ENCODE measurements at places on chromosomes 7 and 10.

- peak; percentile 95 for DNase-seq
These were observed at the start of gene IFIT3 for GRCh38 chr10:89327803-89328441. Gene IFIT3 (plus strand): TSS chr10:89327997. CDS start chr10:89328074, 77 bp downstream.

- no peak for DNase-seq
These were observed 31.0 kb downstream of the PDE1C start for GRCh38 chr7:32039000-32039756.

DNA sequence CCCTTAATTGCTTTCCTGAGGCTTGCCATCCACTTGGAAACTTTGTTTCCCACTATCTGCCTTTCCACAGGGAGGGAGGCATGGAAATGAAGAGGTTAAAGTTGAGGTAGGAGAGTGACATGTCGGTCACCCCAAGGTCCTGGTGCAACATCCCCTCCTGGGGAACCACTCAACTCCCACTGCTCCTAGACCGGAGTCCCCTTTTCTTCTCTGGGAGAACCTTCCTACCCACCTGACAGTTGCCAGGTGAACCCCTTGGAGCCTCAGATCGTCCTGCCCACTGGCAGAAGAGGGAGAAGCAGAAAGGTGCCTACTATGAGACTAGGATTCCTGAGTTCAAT, 21.7 kb downstream of the IMPDH1 start:
- DNase-seq: no peak

- no peak for DNase-seq
These were observed 4.9 kb upstream of the YKT6 start for GRCh38 chr7:44195889-44196288.

GRCh38 chr10:112409755-112410154, 35.8 kb downstream of the ACSL5 start:
- DNase-seq: no peak

- peak; percentile 72 for DNase-seq
These were observed 6.6 kb upstream of the INSIG1 start for GRCh38 chr7:155291045-155291530.

DNA sequence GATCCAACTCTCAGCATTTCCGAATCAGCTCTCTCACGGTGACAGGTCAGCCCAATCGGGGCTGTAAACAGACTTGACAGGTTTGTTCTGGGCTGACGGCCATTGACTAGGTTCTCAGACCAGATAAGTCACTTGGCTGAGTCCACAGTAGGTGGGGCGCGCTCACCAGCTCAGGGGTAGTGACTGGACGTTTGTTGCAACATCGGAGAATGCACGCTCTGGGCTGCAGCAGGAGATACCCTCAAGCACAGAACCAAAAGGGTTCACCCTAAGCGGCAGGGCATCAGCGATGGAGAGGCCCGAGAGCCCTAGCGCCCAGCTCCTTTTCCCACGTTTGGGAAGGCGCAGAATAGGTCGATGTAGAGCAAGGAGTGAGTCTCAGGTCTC, 1.8 kb downstream of the KLLN start:
- DNase-seq: peak; percentile 90

- DNase-seq: no peak
These were observed 28.8 kb downstream of the ABRAXAS2 start for GRCh38 chr10:124830445-124830844.

DNA sequence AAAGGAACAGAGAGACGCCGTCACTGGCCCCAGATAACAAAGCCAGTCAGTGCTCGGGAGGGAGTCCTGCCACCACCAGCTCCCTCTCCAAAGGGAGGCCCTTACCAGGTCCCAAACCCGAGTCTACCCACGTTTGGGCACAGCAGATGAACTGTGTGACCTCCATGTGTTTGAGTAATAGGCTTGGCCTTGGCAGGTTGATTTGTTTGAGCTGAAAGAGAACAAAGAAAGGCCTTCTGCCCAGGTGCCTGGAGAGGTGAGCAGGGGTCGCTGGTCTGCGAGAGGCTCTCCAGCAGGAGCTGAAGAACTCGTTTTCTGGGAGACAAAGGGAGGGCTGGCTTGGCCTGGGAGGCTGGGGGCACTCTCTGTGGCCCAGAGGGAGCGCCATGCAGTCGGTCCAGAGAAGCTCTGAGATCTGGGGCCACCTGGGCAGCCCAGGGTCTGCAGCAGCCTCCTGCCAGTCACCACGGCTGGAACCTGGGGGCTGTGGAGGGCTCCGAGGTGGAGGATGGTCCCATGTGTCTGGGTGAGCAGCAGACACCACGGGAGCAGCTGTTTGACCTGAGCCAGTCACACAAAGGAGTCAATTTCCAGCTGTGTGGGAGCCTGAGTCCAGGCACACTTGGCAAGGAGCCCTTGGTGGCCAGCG, 99.7 kb downstream of the PAXIP1 start:
- no peak for DNase-seq

GRCh38 chr7:47688311-47689100, 106.6 kb upstream of the TNS3 start:
- DNase-seq: no peak

- no peak for DNase-seq
These were observed 34.4 kb downstream of the COL13A1 start for GRCh38 chr10:69835875-69836730.

GRCh38 chr7:141550386-141551093, 670 bp upstream of the AGK start:
- no peak for DNase-seq

- peak; percentile 66 for DNase-seq
These were observed 14.9 kb downstream of the CCL26 start for GRCh38 chr7:75756991-75757676.

GRCh38 chr7:7439564-7439963, 96.1 kb downstream of the COL28A1 start:
- no peak for DNase-seq

DNA sequence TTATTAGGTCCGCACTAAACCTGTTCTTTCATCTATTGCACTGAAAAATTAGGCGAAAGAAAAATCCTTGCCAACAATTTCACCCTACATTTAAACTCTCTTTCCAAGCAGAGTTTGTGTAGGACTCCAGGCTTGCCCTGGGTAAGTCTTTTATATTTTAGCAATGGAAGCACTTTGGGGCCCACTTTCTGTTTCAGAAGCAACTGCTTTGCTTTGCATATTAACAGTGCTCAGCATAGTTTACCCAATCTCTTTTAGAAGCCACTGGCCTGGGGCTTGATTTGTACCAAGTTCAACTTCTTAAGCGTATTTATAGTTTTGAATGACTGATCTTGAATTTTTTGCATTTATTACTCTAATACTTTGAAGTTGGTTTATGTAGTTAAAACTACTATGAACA, 78.8 kb upstream of the MDFIC start:
- no peak for DNase-seq

DNA sequence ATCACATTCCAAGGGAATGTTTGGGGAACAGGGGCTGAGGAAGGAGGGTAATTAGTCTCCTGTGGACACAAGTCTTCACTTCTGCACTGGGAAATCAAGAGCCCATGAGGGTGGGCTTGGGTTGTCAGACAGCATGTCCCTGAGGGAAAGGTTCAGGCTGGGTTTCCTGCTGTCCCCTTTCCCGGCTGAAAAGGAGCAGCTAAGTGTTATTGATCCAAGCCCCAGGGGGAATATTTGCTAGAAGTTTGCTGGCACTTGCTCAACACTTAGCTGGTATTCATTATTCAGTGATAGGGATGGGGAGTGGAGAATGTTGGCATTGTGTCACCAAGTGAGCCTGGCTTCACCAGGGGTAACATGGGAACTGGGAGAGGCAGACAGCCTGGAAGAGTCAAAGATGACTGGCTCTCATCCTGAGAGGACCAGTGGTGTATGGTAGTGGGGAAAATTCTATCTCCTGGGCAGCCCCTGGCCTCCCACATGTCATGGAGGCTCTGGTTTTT, 344.4 kb upstream of the PODXL start:
- no peak for DNase-seq

- peak; percentile 75 for DNase-seq
These were observed 59.0 kb downstream of the GNA12 start for GRCh38 chr7:2785071-2785500.

DNA sequence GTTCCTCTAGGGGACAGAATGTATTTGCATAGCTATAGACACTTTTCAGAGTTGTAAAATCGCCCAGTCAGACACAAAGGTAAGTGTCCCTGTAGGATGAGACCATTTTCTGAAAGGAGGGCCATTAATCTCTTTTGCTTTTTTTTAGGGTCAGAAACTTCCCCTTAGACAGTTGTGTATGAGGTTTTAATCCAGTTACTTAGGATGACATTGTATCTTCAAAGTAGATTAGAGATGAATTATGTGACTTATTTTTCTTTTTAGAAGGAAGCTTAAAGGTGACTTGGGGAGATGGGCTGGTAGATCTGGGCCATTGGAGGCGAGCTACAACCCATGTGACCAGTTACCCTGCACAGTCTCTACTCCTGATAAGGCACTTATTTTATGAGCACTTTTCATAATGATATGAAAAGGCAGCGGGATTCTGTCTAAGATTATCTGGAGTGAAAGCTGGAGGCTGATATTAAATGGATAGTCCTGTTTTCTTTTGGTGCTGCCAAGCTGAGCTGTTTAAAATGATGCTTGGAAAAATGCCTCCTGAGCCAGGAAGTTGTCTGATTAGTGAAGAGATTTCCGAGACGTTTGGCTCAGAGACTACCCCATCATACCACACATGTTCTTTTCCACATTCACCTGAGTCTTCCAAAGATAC, 264.3 kb downstream of the AUTS2 start:
- DNase-seq: no peak

DNA sequence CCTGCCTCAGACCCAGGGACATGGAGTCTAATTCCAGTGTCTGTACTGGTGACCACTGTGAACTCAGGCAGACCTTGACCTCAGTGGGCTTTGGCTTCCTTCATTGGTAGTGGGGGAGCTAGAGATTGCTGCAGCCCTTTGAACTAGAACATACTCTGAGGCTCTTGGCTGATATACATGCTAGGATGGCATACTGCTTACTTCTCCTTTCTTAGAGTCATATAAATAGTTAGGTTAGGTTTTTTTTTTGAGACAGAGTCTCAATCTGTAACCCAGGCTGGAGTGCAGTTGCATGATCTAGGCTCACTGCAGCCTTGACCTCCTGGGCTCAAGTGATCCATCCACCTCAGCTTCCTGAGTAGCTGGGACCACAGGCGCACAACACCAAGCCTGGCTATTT, 49.7 kb downstream of the TMEM178B start:
- no peak for DNase-seq

GRCh38 chr10:71090330-71090729, 122.0 kb upstream of the UNC5B start:
- DNase-seq: no peak

GRCh38 chr7:68038621-68039314, 1042.1 kb downstream of the TYW1 start:
- DNase-seq: peak; percentile 4

DNA sequence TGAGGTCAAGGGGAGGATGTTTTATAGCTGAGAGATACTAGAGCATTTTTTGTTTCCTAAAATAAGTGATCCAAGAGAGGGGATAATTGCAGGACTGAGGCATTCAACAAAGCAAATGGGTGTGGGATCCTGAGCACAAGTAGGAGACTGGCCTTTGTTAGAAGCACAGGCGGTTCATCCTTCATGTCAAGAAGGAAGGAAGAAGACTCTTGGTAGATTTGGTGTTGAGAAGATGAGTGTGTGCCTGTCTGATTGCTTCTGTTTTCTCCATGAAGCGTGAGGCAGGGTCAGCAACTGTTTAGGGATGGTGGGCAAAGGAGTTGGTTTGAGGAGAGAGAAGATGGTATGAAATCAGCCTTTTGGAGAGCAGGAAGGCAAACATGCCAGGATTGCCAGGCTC, 27.6 kb downstream of the STRIP2 start:
- no peak for DNase-seq

DNA sequence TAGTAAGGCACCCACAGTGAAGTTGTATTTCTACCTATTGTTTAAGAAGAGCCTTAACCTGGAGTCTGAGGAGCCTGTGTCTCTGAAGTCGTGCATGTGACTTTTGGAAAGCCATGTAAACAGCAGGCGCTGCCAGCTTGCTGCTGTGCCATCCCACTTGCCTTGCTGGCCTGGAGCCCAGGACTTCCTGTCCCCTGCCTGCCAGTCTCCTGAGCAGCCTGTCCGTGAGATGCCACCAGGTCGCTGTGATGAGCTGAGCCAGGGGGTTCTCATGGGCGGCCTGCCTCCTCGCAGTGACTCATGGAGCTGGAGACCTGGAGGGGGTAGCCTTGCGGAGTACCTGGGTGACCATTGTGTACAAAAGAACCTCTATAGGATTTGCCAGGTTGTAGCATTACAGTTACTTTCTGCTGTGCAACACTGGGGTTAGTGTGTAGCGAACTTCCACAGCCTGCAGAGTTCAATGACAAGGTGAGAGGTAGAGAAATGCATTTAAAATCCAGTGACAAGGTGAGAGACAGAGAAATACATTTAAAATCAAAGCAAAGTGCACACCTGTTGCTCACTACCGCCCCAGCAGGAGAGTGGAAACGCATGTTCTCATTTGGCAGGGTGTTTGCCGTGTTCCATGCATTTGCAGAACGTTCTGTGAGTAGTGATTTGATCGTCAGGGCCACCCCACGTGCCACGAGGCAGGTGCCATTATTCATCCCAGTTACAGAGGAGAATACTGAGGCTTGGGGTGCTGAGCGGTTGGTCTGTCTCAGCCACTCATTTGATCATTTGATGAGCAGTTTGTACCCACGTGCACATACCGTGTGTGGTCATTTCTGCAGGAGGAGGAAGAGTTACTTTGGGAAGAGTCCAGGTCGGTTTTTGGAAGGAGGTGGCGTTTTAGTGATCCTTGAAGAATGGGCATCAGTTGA, 36.6 kb upstream of the BHLHA15 start:
- no peak for DNase-seq

GRCh38 chr7:126362746-126363145, 890.0 kb downstream of the GRM8 start:
- no peak for DNase-seq

GRCh38 chr7:52956379-52956915, 79.0 kb upstream of the POM121L12 start:
- DNase-seq: peak; percentile 72

DNA sequence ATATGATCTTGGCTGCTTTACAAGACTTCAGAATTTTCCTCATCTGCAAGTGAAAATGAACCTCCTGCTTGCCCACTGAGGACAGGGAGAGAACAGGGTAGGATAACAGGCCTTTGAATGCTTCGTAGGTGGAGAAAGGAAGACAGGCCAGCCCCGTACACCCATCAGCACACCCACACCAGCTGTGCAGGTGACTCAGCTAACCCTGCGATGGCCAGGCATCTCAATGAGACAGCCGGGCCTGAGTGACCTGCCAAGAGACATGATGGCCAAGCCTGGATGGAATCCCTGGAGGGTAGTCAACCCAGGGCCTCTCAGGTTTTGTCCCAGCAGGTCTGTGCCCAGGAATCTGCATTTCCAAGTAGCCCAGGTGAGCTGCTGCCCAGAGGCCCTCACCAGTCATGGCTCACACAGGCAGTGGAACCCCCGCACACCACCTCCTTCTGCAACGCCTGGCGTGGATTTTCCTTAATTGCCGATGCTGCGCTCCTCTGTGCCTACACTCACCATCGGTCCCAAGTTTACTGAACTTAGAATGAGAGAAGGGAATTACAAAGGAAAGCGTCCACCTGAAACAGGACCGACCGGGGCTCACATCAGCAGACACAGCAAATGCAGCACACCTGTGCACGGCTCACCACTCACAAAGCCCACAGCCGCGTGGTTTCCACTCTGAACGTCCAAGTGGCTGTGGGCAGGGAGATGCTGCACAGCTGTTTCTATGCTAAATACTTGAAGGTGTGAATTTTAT, 163.7 kb downstream of the DIP2C start:
- no peak for DNase-seq

- peak; percentile 71 for DNase-seq
These were observed 149.9 kb upstream of the COL1A2 start for GRCh38 chr7:94244760-94245159.

GRCh38 chr10:110657973-110658691, 14.0 kb downstream of the RBM20 start:
- DNase-seq: no peak

- DNase-seq: peak; percentile 99
These were observed 47.6 kb downstream of the PDGFA start for GRCh38 chr7:471866-472639.

- DNase-seq: peak; percentile 92
These were observed 5.5 kb downstream of the CREB3L2 start for GRCh38 chr7:137996386-137996851.
